ENCODE measurements at places on chromosomes 1 and 21.
A peak's percentile ranks its signal among the peaks of the same experiment; 100 is the strongest.

DNA sequence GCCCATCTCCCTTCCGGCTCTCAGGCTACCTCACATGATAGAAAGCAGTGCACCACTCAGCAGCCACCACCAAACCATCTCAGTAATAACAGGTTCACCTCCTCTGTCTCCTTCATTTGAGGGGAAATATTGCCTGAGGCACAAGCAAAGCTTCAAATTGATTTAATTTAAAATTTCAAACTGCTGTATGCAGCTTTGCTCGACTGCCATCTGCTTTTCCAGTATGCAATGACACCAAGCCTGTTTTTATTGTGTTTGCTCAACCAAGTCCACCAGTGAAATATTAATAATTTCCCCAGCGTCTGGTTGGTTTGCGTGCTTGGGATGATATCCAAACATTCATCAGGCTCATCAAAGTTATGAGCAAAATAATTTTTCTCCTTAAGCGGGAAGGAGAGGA lies 552.4 kb upstream of the DAB1 start:
- DNase-seq = no peak

DNA sequence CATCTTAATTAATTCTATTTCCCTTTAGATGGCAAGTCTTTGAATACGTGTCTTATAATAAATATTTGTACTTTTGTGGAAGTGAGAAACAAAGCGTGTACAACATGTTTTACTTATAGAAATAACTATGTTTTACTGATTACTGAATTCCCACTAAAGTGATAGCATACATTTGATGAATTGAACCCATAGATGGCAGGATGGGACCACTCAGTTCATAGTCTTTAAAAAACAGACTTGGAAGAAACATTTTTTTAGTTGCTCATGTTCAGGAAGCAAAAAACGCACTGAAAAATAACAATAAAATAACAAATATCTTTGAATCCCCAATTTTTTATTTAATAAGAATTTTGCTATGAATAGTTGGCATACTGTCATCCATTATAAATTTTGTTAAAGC lies 507.1 kb upstream of the ZRANB2 start:
- DNase-seq = no peak

DNA sequence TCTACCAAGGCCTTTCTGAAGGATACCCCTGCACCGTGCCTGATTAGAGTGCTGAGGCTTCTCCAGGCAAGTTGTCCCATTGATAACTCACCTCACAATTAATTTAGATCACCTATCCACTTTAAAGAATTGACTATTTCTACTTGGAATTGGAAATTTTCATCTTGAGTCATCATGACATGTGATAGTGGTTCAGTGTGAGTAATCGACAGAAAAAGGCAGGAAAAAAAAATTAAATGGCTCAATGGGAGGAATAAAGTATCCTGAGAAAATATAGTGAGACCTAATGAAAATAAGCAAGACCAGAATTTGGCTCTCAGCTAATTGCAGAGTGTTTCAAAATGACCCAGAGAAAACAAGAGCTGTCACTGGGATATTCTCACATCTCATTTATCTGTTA lies 222.4 kb upstream of the C8B start:
- DNase-seq = no peak

GRCh38 chr1:203673550-203674411 lies 47.1 kb downstream of the ATP2B4 start:
- DNase-seq = peak; percentile 89

- no peak for DNase-seq
Observed at GRCh38 chr21:38838598-38839327, 33.0 kb downstream of the ETS2 start.

GRCh38 chr1:30264672-30265025 lies 458.7 kb downstream of the MATN1 start:
- DNase-seq = no peak

GRCh38 chr1:247962911-247963588 lies 2.0 kb upstream of the OR2AK2 start:
- DNase-seq = no peak

DNA sequence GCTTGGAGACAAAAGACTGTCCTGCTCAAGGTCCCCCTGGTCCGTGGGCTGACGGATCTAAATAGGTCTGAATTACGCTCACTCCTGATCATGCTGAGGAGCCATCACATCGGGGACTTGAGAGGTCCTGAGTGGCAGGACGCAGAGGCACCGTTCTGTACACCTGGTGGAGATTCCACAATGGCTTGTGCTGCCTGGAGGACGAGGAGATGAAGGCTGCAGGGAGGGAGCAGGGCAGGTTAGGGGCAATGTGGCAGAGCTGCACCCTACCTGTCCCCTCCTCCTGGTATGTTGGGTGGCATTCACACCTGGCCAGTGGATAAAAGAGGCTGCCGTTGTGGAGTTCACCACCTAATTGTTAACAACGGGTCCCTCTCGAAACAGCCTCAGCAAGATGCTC lies 38.7 kb downstream of the RHBG start:
- no peak for DNase-seq

GRCh38 chr1:11838349-11839272 lies 9.0 kb downstream of the NPPA start:
- peak; percentile 54 for DNase-seq

DNA sequence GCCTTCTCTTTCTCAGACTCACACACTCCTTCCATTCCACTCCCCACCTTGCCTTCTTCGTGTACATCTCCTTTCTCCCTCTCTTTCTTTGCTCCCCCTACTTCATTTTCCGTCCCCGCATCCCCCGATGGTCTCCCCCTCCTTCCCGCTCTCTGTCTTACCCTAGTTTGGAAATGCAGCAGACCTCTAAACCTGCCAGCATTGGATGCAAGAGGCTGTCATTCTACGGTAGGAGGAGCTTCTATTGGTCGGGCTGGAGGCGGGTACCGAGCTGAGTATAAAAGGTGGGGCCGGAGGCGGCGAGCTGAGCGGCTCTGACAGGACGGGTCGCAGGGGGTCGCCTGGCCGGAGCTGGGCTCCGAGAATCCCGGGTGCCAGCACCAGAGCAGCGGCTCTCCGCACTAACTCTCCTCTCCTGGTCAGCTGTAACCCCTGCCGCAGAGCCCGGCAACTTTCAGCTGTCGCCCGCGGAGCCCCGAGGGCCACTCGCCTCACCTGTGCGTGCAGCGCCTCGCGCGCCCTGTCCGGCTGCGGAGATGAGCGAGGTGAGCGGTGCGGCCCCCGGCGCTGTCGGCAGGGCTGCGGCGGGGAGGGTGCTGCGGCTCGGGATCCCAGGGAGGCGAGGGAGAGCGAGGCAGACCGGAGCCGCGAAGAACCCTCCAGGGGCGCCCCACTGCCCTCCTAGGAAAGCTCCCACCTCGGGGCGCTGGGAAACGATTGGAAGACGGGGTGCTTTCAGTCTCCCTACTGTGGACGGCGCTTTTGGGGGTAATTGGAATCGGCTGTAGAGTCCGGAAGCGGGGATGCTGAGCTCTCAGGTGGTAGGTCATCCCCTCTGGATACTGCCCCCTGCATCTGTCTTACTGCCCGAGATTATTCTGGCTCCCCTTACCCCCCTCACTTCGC lies at the start of gene PCP4L1:
Gene PCP4L1, plus strand, starts transcription at position 307 of the 906 bp plus-strand sequence. Its CDS starts 230 bp downstream, at position 537.
- DNase-seq = peak; percentile 22

DNA sequence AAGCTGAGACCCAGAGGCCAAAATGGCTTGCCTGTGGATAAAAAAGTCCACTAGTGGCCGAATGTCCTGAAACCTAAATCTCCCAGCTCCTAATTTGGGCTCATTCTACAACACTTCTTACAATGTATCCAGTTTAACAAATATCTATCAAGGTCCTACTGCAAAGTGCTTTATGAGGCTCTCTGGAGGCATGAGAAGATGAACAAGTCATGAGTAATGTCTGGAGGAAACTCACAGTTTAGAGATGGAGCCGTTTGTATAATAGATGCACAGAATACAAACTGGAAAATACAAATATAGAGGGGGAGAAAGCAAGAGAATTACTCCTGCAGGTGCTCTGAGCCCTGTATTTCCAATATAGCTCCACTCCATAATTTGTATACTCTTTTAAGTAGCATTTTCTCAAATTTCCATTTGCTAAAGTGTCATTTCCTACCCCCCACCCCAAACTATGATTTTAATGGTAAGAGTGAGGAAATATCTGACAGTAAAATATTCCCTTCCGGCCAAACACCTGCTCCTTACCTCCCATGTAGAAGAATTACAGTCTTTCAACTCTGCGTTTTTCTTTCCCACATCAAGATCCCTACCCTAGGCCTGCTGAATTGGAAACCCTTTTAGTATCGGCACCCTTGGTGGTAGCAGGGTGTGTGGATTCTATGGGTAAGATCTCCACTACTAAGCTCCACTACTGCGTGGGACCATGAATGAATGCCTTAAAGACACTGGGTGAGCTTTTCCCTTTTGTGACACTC lies 3.3 kb upstream of the ADAMTS5 start:
- no peak for DNase-seq

Data from immature natural killer cell (primary cell).